Kidney (tissue), 22 donors: ENCODE measurements at places on chromosomes 11 and 22. TPM values are rescaled to one million over a fixed set of nuclear protein-coding genes. Genes with fewer than 3 reads are reported as not detected.

DNA sequence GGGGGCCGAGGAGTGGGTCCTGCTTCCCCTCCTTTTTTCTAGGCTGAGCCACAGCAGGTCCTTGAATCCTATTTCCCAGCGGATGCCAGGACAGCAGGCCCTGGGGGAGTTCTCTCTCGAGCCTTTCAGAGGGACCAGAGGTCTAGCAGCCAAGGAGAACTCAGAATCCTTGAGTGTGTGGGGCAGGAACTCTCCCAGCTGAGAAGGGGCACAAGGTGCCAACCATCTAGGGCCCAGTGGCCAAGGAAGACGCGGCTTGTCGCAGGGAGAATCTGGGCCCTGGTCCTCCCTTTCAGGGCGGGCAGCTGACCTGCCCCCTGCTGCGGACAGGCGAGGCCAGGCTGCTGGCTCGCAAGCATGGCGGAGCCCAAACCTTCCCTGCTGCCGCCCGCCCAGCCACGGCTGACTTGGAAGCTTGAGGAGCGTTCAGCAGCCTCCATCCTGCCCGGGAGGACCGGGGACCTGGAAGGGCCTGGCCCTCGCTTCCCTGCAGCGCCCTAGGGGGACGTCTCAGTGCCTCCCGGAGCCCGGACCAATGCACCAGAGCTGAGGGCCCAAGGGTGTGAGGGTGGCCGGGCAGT is 972 bp upstream of the TSSC4 start:
- peak; percentile 22 for DNase-seq

DNA sequence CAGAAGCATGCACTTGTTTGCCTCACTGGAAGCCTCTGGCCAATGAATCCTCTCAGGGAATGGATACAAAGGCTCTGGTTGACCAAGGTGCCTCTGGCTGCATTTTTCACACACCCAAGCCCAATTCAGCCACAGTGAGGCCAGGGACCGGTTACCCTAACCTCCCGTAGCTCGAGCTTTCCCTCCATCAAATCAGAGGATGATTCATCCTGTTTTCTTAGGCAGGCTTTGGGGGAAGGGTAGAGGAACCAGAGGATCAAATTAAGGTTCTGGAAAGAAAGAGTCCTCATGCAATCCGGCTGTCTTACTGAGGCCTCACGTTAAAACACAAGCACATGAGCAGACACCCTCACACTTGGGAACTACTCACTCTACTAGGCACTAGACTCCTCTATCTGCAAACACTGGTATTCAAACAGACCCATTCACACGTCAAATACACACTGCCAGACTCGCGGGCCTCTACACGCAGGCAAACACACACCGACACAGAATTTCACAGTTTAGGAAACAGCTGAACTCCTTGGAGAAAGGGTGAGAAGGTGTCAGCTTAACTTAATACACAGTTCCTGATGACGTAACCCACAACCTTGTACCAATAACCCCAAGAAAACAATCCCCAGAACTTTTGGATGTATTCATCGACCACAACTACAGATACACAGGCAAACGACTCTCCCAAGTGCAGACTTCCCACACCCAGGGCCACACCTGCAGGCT is 12.4 kb downstream of the NRXN2 start:
- DNase-seq, result no peak

DNA sequence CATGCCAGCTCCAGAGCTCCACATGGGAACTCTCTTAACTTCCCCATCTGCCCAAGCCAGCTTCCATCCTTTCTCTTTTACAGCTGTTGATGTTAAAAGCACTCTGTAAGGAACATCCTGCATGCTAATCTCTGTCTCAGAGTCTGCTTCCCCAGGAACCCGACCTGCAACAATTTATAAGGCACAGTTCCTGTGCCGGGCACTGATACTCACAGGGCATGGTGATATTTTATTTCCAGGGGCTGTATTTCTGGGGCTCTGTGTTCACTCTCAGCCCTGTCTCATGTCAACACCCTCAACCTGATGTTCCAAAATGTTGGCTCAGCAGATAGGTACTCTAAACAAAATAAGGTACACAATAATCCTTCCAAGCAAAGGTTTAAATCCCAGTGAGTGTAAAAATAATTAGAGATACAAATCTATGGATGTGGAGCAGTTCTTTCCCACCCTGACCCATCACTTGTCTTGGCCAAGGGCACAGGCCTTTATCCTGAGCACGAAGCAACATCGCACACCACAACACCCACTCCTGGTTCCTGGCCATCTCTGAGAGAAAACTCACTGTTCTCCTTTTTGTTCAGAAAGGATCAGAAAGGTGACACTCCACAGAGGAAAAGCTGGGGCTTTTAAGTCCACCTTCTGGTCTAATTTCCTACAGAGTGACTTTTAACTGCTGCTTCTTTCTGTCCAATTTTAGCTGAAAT is 44.8 kb upstream of the C11orf87 start:
- no peak for DNase-seq

DNA sequence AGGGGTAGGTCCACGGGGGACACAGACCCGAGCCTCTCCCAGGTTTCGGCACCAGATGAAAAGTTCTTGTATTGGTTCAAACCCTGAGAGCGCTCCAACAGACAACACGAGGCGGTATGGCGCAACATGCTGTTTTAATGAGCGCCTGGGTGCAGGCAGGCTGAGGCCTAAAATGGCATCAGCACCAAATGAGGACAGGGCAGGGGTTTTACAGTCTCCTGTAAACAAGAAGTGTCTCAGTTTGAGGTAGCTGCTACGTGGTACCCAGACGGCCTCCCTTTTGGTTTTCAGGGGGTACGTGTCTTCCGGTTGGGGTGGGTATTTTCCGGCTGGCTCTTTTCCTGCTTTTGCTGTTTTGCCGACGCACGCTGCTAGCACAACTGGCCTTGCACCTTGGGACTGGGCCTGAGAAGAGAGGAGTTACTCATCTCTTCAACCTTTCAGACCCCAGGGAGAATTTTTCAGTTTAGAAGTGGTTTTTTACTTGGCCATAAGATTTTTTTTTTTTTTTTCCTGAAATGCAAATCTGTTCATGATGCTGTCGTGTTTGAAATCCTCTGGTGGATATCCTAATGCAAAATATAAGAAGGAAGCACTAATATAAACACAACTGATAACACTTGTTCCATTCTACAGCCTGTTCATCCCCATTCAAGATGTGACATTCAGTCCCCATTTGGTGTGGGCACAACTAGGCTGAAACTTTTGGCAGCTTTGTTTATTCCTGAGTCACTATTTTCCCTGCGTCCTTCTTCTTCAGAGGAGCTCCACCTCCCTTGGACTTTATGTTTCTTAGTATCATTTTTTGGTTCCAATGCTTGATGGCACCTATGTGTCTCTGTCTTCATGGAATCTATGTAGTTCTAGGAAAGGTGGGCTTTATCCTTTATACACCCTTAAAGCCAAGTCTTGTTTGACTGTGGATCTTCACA is 6.5 kb downstream of the PPFIBP2 start:
- no peak for DNase-seq

SCGB1D2 gene
- 0.60 TPM for total RNA-seq
